Left ventricle myocardium superior (tissue), 1 donor: ENCODE measurements at places on chromosomes 11 and 22.

- no peak for DNase-seq
Measured at GRCh38 chr11:118714816-118715215, 35.4 kb upstream of the TREH start.

- no peak for DNase-seq
Measured at GRCh38 chr22:17814830-17815229, 40.6 kb upstream of the BID start.

DNA sequence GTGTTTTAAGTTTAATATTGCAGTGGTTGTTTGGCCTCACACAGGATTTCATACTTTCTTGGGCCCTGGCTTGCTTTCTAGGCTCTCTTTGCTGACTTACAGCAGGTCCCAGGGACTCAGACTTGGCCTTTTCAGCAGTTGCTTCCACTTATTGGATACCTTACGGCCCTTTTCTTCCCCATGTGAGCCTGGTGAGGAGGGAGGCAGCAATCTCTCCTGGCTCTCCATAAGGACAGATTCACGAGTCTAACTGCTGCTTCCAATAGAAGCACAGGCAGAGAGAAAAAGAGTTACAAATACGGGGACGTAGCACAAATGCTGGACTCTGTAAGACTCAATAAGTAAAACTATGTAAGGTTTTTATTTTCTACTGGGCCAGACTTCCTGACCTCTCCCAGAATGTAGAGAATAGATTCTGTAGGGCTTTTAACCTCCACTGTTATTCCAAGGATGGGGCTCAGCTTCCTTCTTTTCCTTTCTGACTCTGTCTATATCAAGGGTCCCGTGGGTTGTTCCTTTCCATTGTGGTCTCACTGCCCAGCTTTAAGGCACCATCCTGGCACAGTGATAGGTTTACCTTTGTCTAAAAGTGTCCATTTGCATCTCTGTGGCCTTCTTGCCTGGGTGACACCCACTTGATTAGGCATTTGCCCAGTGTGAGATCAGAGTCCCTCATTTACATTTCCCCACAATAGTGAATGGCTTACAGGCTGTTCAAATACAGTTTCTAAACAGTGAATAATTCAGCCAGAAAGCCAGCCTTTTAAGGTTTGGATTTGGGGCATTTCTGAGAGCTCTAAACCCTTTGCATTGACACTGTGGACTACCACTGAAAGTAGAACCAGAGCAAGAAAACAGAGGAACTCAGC lies 92.8 kb downstream of the RASSF10 start:
- no peak for DNase-seq

- DNase-seq: no peak
Measured at GRCh38 chr11:20369826-20370225, 6.3 kb downstream of the HTATIP2 start.

- DNase-seq: no peak
Measured at GRCh38 chr22:20430101-20430719, 7.4 kb downstream of the SCARF2 start.

GRCh38 chr22:29050457-29050856 lies 11.2 kb downstream of the C22orf31 start:
- DNase-seq: no peak

DNA sequence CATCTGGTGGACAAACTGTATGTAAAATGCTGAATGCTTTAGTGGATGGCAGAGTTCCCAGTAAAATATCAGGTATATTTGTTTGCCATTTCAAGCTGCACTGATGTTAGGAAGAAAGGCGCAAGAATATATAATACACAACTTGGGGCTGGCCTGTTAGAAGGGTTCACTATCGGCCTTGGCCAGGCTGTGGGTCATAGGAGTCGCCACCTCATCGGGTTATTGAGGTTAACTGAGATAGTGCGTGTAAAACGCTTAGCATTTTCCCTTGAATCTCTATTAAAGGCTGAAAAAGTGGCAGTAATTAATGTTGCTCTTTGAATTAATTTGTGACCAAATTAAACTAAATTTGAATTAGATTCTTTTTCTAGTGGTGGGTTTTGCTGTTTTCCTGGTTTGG lies 5.1 kb downstream of the FAM118A start:
- DNase-seq: no peak

DNA sequence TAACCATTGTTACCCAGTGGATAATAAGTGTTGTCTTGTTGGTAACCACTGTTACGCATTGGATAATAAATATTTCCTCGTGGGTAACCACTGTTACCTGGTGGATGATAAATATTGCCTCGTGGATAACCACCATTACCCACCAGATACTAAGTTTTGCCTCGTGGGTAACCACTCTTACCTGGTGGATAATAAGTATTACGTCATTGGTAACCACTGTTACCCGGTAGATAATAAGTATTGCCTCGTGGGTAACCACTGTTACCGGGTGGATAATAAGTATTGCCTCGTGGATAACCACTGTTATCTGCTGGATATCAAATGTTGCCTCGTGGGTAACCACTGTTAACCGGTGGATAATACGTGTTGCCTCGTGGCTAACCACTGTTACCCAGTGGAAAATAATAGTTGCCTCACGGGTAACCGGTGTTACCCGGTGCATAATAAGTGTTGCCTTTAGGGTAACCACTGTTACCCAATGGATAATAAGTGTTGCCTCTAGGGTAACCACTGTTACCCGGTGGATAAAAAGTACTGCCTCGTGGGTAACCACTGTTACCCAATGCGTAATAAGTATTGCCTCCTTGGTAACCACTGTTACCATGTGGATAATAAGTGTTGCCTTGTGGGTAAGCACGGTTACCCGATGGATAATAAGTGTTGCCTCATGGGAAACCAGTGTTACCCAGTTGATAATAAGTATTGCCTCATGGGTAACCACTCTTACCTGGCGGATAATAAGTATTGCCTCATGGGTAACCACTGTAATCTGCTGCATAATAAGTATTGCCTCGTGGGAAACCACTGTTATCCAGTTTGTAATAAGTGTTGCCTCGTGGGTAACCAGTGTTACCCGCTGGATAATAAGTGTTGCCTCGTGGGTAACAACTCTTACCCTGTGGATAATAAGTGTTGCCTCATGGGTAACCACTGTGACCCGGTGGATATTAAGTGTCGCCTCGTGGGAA lies 21.9 kb upstream of the NXPE4 start:
- DNase-seq: no peak

DNA sequence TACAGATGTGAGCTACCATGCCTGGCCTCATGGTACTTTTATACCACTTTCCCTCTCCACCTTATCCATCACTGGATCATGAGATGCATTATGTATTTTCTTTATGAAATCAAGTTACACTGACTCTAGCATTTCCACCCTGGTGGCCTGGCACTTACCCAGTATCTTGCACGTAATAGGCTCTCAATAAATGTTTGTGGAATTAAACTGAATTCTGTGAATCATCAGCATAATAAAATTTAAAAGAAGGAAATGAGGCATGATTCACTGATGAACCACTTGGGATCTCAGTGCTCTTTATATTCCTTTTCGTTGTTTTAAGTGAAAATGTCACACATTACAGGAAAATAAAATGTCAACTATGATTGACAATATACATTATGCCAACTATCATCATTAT lies 25.1 kb downstream of the ADM start:
- no peak for DNase-seq

- DNase-seq: peak; percentile 54
Measured at GRCh38 chr22:36493690-36494110, 12.3 kb upstream of the TXN2 start.

DNA sequence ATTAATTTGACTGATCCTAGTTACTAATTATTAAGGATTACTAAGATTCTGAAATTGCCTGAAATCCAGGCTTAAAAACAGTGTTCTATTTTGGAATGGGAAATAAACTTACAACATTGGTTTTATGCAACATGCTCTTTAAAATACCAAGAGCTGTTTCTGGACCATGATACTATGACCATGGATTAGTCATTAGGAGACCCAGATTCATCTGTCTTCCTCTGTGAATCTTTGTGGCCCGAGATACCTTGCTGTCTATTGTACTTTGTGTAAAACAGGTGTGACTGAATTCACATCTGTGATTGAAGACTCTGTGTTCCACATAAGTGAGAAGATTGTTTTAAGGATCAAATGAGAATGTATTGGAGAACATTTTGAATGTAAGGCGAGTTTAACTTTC lies 98.8 kb downstream of the HSD17B12 start:
- no peak for DNase-seq

DNA sequence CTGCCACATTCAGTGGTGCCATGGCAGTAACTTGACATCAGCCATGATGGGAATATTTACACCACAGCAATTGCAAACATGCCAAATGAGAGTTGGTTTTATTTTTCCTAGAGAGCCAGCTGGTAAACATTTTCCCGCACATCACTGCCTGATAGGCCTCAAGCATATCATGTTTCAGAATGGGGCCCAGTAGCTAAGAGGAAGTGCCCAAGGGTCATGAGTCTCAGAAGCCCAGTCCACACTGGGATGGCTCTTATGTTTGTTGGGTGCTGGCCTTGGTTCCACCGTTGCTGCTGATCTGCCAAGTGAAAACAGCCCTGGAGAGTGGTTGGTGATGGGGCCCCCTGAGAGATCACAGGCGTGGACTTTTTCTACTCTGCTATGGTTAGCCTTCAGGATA lies 64.3 kb upstream of the NAV2 start:
- no peak for DNase-seq

GRCh38 chr11:41497974-41498373 lies 38.5 kb upstream of the LRRC4C start:
- no peak for DNase-seq

- no peak for DNase-seq
Measured at GRCh38 chr11:81237139-81237538, 1496.5 kb downstream of the FAM181B start.

GRCh38 chr11:3913921-3914320 lies 58.5 kb downstream of the STIM1 start:
- DNase-seq: no peak

GRCh38 chr11:76162336-76163288 lies 43.7 kb downstream of the WNT11 start:
- peak; percentile 19 for DNase-seq

- no peak for DNase-seq
Measured at GRCh38 chr11:35906681-35907080, 37.2 kb upstream of the LDLRAD3 start.

DNA sequence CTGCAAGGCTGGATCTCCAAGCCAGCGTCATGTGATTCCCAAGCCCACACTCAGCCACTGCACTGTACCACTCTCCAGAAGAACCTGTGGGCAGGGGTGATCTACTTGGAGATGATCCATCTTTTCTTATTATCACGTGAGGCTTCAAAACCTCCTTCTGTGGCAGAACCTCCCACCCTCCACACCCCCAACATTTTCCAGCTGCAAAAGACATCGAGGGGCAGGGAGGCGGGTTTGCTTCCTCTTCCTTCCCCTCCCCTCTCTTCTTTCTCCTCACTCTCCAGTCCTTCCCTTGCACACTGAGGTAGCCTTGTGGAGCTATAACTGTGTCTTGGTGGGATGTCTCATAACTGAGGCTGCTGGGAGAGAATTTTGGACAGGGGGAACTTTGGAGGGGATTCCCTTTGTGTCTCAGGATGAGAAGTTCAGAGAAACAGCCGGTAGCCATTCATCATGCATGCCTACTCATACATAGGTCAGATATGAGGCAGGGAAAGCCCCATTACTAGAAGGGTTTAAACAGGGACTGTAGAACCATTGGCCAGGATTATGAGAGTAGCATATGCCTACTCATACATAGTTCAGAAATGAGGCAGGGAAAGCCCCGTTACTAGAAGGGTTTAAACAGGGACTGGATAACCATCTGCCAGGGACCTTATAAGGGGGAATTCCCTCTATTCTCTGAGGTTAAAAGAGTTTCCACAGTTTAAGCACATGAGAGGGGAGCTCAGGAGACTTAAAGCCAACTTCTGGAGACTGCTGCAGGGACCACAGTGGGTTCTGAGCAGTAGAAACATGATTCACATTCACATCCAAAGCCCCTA lies 420.7 kb upstream of the CADM1 start:
- DNase-seq: no peak

DNA sequence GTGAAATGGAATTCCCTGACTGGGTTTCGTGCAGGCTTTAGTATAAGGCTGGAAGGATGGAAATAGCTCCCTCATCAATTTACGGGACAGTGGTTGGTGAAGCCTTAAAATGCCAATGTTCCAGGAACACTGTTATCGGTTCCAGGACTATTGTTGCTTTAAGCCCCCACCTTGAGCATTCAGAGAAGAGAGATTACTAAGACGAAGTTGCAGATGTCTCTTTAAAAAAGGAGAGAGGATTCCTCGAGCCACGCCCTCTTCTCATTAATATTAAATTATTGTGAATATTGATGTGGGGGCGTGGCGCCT lies 195 bp upstream of the CREB3L1 start:
- no peak for DNase-seq

GRCh38 chr11:71444811-71445210 lies 3.4 kb downstream of the DHCR7 start:
- DNase-seq: no peak

GRCh38 chr11:44863231-44863630 lies 87.5 kb downstream of the TP53I11 start:
- no peak for DNase-seq

DNA sequence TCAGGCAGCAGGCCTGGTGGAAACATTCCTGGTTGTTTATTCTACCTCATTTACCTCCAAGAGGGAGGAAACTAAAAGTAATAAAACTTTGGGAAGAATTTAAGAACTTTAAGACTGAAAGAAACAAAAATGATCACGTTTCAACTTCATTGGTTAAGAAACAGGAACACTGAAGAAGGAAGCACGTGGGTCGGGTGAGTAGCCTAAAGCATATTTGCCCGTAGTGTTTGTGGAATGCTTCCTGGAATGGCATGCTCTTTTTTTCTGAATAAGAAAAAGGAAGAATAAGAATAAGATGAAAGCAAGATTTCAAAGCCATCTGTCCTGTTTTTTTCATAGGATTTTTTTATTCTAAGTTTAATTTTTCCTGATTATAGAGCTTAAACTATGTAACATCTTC lies 83.1 kb downstream of the WNT11 start:
- no peak for DNase-seq

DNA sequence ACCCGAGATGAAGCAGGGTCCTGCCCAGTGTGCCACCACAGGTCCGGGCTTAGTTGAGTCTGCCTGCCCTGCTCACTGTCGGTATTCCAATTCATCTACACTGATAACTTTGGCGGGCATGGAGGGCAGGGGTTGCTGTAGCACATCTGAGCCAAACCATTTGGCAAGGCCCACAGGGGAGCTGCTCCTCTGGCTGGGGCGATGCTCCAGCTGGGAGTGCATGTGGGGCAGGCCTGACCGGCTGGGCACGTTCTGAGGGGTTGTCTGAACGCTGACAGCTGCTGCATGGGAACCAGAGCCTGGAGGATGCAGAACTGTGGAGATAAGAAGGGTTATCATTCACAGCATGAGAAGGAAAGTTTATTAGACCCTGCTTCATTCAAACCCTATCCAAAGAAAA lies 40.4 kb downstream of the DRG1 start:
- DNase-seq: peak; percentile 80

DNA sequence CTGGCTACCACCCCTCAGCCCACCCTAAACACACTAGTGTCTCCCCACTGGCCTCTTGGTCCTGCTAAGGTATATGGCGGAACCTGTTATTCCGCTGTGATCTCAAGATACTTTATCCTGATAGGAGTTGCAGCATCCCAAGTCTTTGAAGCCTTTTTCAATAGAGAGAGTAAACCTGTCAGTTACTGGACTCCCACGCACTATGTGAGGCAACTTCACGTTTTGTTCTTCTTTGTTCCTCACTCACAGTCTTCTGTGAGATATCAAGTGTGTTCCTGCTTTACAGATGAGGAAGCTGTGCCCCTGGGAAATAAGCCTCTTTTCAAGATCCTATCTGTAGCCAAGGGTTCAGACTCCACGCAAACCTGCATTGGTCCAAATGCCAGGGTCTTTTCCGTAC lies 127.8 kb downstream of the MYO18B start:
- no peak for DNase-seq

GRCh38 chr11:6856871-6857270 lies 6.0 kb upstream of the OR10A2 start:
- DNase-seq: no peak
